ENCODE measurements at places on chromosomes 2 and 18. TPM values are rescaled to one million over a fixed set of nuclear protein-coding genes. Genes with fewer than 3 reads are reported as not detected.

DNA sequence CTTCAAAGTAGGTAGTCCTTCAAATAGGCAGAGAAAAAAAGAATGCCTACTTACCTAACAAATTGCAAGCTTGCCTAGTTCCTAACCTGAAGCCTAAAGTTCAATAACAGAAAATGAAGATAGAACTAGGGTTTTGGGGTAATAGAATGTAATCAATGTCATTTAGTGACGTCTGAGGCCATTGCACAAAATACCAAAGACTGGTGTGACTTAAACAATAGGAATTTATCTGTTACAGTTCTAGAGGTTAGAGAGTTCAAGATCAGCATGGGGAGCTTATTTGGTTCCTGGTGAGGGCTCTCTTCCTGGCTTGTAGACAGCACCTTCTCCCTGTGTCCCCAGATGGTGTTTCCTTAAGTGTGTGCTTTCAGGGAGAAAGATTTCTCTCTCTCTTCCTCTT lies 4.7 kb upstream of the NPC1 start:
- no peaks in the 10 kb centered on the region for H3K36me3 ChIP-seq
- no peak overlapping the region for H3K4me3 ChIP-seq
- no peaks in the 10 kb centered on the region for H3K27me3 ChIP-seq

The TBR1 gene
- not detected for total RNA-seq

GRCh38 chr18:45722899-45723298 lies 1.1 kb upstream of the SLC14A1 start:
- no peaks in the 10 kb centered on the region for H3K36me3 ChIP-seq
- peaks cover 6% of the 10 kb centered on the region for H3K27me3 ChIP-seq
- H3K27ac ChIP-seq = no peak overlapping the region
- DNase-seq = peak; percentile 85

The CCDC148 gene
- total RNA-seq = not detected

GRCh38 chr2:152499896-152500735 lies 165.1 kb downstream of the FMNL2 start:
- H3K4me3 ChIP-seq = no peak overlapping the region
- H3K36me3 ChIP-seq = no peaks in the 10 kb centered on the region
- peaks cover 9% of the 10 kb centered on the region for H3K27me3 ChIP-seq
- DNase-seq = no peak
- H3K4me1 ChIP-seq = no peaks in the 10 kb centered on the region
- no peak overlapping the region for H3K27ac ChIP-seq

DNA sequence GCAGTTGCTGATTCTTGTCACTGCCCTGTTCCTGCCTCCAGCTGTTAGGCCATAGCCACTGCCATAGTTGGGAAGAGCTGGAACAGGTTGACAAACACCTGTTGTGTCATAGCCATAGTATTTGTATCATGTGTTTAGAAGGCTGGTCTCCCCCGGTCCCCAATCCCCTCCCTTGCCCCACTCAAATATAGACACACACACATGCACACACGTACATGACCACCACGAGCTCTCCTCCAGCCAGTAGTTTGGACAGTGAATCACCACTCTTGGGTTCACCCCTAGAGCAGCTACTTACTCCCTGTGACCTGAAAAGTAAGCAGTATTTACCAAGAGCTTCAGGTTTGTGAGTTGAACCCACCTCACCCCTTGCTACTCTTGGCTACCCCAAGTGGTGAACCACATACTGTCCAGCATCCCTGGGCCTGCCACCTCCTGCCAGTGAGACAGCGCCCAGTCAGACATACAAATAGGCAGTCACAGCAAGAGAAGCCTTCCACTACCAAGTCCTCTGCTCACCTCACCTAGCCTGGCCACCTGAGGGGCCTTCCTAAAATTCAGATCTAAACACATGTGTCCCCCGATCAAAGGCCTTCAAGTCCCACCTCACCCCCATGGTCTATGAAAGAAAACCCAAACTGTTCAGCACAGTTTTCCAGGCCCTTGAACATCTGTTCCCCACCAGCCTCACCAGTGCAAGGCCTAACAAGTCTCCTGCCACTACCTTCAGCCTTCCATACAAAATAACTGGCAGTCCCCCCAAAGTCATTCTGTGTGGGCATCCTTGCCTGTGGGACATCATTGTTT lies 7.1 kb downstream of the PCBP1 start:
- DNase-seq = peak; percentile 60
- peak overlapping the region; percentile 81 for H3K4me3 ChIP-seq
- H3K4me1 ChIP-seq = peaks cover 57% of the 10 kb centered on the region
- no peaks in the 10 kb centered on the region for H3K27me3 ChIP-seq
- peak overlapping the region; percentile 95 for H3K27ac ChIP-seq

The TCF4 gene
- total RNA-seq = 1.2 TPM

- peaks cover 41% of the 10 kb centered on the region for H3K36me3 ChIP-seq
- H3K27me3 ChIP-seq = no peaks in the 10 kb centered on the region
- H3K27ac ChIP-seq = peak overlapping the region; percentile 94
- peak; percentile 72 for DNase-seq
- H3K4me3 ChIP-seq = peak overlapping the region; percentile 79
These were observed 22.8 kb downstream of the ZSCAN30 start for GRCh38 chr18:35267161-35267651.

The MSTN gene
- total RNA-seq = not detected

The SALL3 gene
- total RNA-seq = not detected

DNA sequence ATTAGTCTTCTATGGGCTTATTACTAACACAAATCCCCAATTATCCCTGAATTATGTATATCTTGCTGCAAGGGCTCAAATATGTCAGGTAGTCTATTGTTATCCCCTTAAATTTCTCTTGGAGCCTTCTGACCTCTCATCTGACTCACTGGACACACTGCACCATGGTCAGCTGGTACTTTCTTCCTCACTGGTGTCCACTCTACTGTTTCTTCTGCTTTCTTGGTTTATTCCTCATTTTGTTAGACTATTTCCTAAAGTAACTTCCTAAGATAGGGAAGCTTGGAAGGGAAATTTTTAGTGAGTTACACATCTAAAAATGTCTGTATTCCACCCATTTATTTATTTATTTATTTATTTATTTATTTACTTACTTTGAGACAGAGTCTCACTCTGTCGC lies 26.5 kb downstream of the WDR35 start:
- no peak for DNase-seq
- peaks cover 8% of the 10 kb centered on the region for H3K36me3 ChIP-seq
- H3K27ac ChIP-seq = no peak overlapping the region
- H3K27me3 ChIP-seq = no peaks in the 10 kb centered on the region
- no peaks in the 10 kb centered on the region for H3K4me1 ChIP-seq

- no peak overlapping the region for H3K27ac ChIP-seq
- DNase-seq = no peak
- peaks cover 20% of the 10 kb centered on the region for H3K4me1 ChIP-seq
These were observed 14.8 kb downstream of the DYNC2LI1 start for GRCh38 chr2:43788646-43789045.

- H3K27me3 ChIP-seq = peaks cover 3% of the 10 kb centered on the region
- H3K36me3 ChIP-seq = no peaks in the 10 kb centered on the region
- no peak overlapping the region for H3K4me3 ChIP-seq
- DNase-seq = no peak
- no peak overlapping the region for H3K27ac ChIP-seq
These were observed 85.4 kb upstream of the ZCCHC2 start for GRCh38 chr18:62437235-62438017.

DNA sequence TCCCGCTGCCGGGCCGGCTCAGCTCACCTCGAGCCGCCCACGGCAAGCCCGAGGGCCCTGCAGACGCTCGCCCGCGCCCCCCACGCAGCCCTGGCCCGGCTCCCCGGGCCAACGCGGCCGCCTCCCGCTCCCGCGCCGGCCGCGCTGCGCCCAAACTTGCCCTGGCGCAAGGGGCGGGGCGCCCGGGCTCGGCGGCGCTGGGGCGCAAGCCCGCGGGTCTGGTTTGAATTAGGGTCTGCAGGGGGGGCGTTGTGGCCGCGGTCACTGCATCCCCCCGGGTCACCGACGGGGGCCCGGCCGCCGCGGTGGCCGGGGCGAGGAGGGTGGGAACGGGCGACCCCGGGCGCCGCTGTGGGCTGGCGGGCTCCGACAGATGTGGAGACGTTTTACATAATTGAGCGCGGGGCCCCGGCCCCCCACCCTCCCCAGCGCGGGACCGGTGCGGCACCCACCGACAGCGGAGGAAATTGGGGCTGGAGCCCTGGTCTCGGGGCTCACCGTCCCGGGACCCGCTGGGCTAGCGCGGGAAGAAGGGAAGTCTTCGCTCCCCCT lies 690 bp downstream of the SDC1 start:
- H3K4me1 ChIP-seq = no peaks in the 10 kb centered on the region
- H3K27ac ChIP-seq = no peak overlapping the region
- peaks cover 52% of the 10 kb centered on the region for H3K27me3 ChIP-seq
- H3K36me3 ChIP-seq = no peaks in the 10 kb centered on the region

The EFHD1 gene
- 0.70 TPM for total RNA-seq

The RAPGEF4 gene
- total RNA-seq = 1.3 TPM
